Activated CD4-positive, alpha-beta T cell treated with anti-CD3 and anti-CD28 coated beads, Interleukin-2, amount 10 ng/mL, durations not matched to agents 7 days and 5 days (primary cell): ENCODE measurements at places on chromosomes 13 and 19.

DNA sequence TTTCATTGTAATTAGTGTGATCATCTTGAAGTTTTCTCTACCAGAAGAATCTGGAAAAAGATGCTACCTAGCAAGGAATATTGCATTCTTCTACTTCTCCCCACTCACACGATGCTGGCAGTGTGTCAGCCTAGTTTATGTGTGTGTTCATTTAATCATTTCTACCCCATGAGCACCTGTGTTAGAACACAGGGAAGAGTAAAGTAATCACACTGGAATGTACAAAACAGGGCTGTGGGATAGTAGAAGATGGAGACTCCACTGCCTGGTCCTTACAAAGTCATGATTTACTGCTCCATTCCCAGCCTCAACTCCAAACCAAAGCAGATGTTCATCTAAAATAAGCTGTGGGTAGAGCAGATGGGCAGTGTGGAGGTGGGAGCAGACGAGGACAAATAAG is 47.7 kb upstream of the RGCC start:
- no peak for DNase-seq

DNA sequence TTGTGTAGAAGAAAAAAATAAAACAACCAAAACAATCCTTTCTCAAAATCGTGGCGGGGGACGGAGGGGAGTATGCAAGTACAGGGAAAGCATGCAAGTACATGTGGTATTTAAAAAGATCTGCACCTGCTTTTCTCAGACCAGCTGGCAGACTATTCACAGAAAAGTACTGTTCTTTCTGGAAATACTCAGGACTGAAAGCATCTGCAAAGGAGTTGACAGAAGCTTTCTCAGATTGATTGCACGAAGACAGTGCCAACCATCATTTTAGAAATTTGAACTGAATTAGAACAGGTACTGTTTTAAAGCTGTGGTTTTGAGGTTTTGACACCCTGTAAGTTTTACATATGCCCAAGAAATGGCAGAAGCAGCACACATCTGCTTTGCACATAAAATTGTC is 19.8 kb upstream of the PCDH8 start:
- no peak for DNase-seq

GRCh38 chr19:45404557-45405434 is at the start of gene PPP1R13L:
Gene PPP1R13L, minus strand, starts transcription at chr19:45405069. Its CDS starts 6,751 bp downstream, at chr19:45398318.
- DNase-seq, result peak; percentile 74

DNA sequence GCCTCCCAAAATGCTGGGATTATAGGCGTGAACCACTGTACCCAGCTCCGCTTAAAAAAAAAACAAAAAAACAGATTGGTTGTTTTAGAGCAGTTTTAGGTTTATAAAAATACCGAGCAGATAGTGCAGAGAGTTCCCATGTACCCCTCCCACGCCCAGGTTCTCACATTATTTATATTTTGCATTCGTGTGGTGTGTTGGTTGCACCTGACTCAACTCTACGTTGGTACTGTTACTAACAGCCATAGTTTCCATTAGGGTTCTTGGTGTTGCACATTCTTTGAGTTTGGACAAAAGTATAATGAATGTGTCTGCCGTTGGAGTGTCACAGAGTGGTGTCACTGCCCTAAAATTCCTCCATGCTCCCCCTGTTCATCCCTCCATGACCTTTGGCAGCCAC is 29.1 kb downstream of the MYO9B start:
- DNase-seq, result no peak

- no peak for DNase-seq
Observed at GRCh38 chr19:39942366-39942730, 7.9 kb upstream of the FCGBP start.

DNA sequence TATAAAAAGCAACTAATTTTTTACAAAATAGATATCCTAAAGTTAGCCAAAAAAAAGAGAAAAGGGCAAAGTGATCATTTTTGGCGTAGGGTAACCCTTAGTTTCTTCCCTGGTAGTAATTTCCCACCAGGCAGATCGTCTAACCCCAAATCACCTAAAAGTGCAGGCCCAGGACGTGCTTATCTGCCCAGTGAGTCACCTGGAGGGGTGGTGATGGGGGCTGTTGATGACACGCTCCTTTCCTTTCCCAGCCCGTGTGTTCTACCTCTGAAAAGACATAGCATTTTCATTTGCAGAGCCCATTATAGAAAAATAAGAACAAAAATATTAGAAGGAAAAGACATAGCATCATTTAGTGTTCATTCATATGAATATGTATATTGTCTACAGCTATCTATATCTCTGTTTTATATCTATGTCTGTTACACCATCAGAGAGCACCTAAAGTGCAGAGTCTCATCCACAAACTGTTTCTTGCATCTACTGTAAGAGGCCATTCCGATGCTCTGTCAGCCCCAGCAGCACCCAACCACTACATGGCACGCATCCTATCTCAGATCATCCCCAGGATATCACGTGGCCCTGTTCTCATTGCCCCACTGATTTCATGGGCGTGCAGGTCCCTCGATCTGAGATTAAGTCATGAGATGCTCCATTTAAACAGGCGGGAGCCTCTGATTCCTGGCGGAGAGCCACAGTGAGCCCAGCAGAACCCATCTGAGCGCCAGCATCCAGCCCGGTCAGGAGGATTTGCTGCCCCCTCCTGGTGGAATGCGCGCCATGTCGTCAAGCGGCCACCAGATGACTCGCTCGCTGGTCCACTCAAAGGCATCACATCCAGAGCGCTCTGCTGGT is 8.5 kb upstream of the LILRB3 start:
- DNase-seq, result peak; percentile 86

GRCh38 chr13:110157718-110158117 is 149.2 kb downstream of the COL4A1 start:
- no peak for DNase-seq

DNA sequence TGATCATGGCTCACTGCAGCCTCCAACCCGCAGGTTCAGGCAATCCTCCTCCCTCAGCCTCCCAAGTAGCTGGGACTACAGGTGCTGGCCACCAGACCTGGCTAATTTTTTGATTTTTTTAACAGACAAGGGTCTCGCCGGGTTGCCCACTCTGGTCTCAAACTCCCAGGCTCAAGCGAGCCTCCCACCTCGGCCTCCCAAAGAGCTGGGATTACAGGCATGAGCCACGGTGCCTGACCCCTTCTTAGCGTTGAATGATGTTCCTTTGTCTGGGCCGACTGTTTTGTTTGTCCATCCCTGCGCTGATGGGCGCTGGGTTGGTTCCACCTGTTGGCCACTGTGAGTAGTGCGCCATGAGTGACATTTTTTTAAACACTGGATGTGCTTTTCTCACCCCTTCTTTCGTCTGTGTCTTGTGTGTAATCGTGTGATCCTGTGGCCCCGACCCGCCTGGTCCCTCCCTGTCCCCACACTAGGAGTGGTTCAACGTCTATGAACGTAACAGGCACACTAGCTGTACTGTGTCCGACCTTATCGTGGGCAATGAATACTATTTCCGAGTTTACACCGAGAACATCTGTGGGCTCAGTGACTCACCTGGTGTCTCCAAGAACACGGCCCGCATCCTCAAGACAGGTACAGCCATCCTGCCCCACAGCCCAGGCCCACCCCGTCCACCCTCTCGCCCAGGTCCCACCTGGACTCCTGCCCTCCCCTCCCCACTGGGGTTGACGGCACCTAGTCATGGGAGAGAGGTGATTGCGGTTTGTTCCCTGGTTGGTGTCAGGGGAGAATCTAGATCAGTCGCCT is 15.0 kb upstream of the EMC10 start:
- DNase-seq, result peak; percentile 69

DNA sequence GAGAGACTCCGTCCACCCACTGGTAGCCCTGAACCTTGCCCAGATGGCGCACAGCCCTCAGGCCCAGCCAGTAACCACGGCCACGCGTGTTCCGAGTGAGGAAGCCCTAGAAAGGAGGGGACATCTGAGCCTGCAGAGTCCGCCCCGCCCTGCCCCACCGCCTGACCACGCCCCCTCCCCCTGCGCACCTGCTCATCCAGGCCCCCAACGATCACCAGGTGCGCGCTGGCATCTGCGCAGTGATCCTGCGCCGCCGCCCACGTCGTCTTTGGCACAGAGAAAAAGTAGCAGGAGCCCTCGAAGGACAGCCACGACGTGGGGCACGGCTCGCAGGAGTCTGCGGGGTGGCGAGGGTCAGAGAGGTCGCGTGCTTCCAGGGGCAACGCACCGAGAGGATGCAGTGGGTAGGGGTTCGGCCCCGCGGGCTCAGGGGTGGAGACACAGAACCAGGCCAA is 2.1 kb downstream of the CLEC4G start:
- no peak for DNase-seq

- no peak for DNase-seq
Observed at GRCh38 chr13:103331924-103332323, 265.7 kb upstream of the SLC10A2 start.

DNA sequence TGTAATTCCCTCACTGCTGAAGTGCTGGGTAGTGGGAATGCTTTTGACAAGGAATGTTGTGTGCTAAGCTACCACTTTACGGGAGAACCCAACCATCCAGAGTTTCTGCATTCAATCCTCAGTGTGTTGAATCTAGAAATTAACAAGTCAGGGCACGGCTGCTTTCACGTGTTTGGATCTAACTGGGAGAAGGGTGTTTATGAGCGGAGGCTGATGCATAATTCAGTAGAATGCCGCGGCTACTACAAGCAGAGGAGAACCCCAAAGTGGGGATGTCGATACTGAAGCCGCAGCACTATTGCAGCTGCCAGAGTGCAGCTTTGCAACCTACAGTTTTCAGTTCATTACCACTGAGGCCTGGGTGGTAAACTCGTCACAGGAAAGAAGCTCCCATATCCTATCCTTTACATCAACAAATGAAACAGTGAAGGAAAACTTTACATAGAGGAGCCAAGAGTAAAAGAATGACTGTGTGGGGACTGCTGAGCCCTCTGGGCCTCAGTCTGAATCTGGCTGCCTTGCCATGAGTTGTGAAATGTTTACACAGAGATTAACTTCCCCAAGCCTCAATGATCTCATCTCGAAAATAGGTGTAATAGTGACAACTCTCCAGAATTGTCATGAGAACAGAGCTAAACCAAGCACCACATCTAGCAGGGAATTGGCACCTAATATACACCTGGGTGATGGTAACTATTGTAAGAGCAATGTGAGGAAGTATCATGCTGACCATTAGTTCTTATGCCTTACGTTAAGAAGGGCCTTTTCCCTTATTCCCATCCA is 531.7 kb downstream of the MYO16 start:
- no peak for DNase-seq

- no peak for DNase-seq
Observed at GRCh38 chr19:54123682-54124081, 8.1 kb downstream of the PRPF31 start.

GRCh38 chr19:2653710-2654707 is 48.5 kb downstream of the GNG7 start:
- no peak for DNase-seq

DNA sequence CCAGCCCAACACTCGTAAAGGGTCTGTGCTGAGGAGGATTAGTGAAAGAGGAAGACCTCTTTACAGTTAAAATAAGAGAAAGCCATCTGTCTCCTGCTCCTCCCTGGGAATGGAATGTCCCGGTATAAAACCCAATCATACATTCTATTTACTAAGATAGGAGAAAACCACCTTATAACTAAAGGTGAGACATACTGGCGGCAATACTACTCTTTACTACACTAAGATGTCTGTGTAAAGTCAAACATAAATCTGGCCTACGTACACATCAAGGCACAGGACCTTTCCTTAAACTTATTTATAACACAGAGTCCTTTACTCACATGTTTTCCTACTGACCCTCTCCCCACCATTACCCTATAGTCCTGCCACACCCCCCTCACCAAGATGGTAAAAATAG is 3.3 kb downstream of the ZNF350 start:
- no peak for DNase-seq

- DNase-seq, result no peak
Observed at GRCh38 chr19:6916952-6917351, 29.6 kb downstream of the ADGRE1 start.

DNA sequence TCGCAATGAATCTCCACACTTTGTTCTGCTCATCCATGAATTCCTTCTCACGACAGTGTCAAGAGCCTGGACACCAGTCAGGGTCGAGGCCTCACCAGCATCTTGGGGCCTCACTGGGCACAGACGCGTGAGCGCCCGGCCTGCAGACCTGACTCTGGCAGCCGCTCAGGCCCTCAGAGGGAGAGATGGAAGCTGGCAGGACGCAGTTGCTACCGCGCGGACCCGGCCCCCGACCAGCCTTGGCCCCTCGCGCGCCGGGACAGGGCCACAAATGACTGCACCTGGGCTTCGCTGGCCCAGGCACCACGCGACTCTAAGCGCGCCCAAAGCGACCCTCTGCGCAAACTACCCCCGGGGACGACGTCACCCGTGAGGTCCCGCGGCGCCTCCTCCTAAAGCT is 937 bp upstream of the USP29 start:
- no peak for DNase-seq

DNA sequence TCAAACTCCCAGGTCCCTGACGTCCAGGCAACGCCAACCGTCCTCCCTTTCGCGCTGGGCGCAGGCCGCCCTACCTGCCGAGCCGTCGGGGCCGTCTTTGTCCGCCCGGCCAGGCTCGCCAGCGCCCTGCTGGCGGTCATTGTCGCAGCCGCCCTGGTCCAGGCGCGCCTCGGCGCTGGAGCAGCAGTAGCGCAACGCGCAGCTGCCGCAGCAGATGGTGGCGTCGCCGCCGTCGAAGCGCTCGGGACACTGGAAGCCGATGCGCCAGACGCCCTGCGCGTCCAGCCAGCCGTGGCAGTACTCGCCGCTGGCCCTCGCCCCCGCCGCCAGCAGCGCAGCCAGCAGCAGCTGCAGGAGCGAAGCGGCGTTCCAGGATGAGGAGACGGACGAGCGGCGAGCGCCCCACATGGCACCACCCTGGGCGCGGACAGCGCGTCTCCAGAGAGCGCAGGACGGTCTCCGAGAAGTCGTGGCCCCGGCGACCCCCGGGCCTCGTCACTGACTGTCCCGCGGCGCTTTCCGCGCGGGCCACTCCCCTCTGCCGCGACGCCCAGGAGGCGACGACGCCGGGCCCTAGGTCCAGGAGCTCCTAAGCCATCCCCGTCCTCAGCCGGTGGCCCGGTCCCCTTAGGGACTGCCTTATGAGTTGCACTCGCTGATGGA is 1.1 kb downstream of the SHISA2 start:
- no peak for DNase-seq

DNA sequence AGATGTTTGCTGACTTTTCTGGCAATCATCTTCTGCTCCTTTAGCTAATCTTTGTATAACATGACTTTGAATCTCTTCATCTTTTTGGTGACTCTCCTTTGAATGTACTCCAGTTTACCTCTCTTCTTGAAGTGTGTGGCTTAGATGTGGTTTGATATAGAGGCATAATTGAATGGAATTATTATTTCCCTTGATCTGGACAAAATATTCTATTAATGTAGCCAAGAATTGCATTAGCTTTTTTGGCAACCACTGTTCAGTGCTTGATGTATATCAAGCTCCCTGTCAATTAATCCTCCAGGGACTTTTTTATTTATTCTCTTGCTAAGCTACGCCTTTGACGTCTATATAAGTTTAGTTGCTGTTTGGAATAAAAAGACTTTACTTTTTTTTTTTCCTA is 490.8 kb downstream of the PCDH20 start:
- DNase-seq, result no peak
